Stimulated activated naive CD4-positive, alpha-beta T cell (primary cell): ENCODE measurements at places on chromosomes 1 and 21.

DNA sequence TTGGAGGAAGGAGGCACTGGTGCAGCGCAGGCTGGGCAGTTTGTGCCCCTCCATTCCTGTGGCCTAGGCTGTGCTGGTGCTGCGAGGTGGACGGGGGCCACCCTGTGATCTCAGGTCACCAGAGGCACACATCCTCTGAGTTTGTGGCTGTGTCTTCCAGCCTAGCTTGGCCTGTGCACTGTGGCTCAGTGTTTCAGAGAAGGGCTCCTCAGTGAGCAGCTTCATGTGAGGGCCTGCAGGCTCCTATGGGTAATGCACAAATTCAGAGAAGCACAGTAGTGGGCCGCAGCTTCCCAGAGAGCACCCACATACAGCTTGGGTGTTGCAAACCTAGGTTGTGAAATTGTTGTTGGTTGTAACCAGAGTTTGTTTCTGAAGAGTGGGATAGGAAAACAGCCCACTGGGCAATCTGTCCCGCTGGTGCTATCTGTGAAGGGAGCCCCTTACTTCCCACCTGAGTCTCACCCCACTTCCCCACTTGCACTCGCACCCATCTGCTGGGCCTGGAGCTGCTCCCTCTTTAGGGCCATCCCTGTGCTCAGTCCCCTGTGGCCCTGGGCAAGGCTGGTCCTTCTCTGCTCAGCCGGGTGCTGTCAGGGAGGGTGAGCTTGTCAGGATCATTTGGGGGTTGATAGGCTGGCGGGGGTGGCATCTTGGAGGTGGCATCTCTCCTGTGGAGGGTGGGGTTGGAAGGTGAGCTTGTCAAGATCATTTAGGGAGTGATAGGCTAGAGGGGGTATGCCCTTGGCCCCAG, 30.2 kb downstream of the SNAP47 start:
- no peak for DNase-seq

DNA sequence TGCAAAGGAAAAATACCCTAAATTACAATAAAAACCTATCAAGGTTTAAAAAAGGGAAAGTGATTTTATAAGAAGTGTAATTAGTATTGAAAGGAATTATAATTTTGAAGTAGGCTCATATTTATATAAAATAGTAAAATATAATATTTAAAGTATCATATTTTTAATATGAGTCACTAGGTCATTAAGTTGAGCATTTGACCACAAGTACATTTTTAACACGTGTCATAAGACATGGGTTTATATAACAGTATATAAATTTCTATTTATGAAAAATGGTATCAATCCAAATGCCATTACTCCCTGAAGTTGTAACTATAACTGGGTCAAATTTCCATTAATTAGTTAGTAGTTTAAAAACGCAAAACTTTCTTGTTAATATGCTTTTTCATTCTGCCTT, 365.9 kb downstream of the COL11A1 start:
- no peak for DNase-seq

- no peak for DNase-seq
Observed at GRCh38 chr1:104593413-104594187, 843.9 kb downstream of the AMY1C start.

DNA sequence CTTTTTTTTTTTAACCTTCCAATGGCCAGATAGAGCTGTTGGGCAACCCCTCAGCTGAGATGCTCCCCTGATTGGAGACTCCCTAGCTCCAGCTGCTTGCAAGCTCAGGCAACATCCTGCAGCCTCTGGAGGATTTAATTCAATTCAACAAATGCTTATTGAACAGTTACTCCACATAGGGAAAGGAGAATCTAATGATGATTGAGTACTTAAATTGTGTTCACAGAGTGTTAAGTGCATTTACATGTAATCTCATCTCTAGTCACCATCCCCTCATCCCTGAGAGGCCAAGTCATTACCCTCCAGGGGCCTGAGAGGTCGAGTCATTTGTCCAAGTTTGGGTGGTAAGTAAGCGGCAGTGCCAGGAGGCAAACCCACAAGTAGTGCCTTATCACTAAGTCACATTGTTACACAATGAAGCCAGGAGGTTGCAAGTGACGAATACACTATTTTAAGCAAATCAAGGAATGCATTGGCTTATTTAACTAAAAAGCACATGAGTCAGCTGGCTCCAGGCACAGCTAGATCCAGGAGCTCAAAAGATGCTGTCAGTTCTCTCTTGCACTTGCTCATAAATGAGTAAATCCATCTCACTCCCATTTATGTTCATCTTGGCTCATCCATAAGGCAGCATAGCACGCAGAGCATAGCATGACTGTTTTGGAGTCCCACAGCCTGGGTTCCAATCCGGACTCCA, 64.3 kb downstream of the OPTC start:
- DNase-seq = no peak

- DNase-seq = no peak
Observed at GRCh38 chr1:93905734-93906133, 3.5 kb downstream of the GCLM start.

GRCh38 chr1:227886993-227887696, 60.6 kb downstream of the WNT9A start:
- DNase-seq = no peak

DNA sequence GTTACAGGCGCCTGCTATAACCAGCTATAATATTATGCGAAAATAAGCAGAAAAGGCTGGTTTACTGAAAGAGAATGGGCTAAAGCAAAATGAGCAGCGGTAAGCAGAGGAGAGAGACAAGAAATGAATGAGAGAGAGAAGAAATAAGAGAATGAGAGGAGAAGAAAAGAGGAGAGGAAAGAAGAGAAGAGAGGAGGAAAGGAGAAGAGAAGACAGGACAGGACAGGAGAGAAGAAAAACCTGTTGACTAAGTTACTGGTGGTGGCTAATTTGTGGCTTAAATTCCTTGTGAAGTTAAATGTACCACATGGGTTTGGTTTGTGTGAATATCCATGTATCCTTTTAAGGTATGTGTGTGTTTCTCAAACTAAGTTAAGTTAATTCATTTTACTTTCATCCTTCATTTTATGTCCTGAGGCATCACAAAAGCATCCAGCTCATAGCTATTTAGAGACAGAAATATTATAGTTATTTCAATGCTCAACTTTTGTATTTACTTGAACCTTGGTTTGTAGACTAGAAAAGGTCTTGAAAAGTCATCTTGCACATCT, 3.1 kb upstream of the DDR2 start:
- DNase-seq = no peak

DNA sequence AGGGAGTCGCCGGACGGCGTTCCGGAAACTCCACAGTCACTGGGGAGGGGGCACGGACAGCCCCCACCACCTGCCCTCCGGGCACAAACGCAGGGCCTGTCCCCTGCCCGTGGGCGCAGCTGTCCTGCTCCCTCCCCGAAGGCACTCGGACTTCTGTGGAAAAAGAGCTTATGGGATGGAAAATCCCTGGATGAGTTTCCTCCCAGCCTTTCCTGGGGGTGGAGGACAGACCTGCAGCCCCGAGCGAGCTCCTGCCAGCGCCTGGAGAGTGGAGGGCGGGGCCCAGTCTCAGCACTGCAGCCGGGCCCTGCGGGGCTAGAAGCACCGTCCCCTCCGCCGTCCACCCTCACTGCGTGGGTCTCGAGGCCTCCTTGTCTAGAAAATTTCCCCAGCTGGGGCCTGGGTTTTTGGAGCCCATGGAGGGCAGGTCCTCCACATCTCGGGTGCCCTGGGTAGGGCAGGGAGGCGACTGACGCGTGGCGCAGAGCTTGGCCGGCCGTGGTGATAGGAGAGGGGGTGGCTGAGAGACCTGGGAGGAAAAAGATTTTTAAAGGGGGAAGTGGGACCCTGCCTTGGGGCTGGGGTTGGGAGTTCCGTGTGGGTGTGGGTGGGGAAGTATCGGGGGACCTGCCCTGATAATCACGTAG, 6.4 kb upstream of the COL6A1 start:
- DNase-seq = no peak

DNA sequence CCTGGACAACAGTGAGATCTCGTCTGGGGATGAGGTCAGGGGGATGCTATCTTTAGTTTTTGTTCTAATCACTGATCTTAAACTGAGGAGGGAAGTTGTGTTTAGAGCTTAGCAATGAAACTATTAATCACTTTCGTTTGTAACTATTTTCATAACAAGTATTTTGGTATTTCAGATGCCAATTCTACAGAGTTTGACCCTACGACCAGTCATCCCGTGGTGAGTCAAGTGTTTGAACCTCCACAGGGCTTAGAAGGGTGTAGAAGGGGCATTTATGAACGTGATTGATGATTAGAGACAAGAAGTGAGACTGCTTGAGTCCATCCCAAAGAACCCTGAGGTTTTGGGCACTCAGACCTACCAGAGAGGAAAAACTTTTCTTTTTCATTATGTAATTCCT, 15.6 kb downstream of the SLFNL1 start:
- DNase-seq = no peak

DNA sequence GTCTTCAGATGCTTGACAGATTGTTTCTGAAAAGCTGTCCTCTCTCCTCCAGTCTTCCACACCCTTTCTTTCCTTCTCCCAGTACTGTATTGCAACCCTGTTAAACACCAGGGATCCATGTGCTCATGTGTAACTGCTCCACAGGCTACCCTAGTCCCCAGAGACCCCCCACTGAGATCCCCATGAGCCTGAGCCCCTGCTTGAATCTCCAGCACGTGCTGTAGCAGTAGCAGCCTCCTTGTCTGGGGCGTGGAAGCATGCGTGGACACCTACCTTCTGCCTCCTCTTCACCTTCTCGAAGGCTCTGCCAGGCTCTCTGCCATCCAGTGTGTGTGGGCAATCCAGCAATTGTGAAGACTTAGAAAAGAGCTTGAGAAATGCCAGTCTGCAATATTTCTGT, 25.2 kb downstream of the GPR137B start:
- no peak for DNase-seq

GRCh38 chr1:109024646-109025045, 17.3 kb downstream of the WDR47 start:
- DNase-seq = no peak

DNA sequence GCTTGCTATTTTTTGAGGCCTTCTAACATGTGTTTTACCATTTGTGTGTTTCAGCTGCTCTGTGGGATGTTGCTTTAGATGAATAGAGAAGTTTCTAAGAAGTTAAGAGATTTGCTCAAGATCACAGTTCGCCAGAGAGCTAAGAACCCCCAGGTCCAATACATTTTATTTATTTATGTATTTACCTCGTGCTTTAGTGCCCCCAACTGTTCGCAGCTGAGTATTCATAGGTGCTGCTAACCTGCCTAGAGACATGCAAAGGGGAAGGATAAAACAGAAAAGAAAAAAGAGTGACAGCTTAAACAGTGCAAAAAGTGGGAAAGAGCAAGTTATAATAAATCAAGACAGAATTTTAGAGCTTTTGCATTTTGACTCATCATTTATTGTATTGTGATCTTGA, 31.1 kb downstream of the NFYC start:
- DNase-seq = no peak

- DNase-seq = no peak
Observed at GRCh38 chr21:38809198-38809878, 3.6 kb downstream of the ETS2 start.

DNA sequence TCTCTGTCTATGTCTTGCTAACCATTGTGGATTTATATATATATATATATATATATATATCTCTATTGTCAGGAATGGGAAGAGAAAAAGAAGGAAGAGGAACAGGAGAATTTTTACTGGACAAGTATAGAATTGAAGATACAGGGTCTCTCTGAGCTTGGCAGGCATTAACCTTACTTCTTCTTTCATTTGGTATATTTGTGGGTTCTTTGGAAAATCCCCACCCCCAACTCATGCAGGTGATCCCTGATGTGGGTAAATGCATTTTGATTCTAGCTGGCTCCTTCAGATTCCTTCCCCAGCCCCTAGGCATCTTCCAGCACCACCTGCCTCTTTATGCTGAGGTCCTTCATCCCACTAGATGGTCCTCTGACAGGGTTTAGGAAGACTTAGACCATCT, 78.8 kb upstream of the TRABD2B start:
- no peak for DNase-seq

DNA sequence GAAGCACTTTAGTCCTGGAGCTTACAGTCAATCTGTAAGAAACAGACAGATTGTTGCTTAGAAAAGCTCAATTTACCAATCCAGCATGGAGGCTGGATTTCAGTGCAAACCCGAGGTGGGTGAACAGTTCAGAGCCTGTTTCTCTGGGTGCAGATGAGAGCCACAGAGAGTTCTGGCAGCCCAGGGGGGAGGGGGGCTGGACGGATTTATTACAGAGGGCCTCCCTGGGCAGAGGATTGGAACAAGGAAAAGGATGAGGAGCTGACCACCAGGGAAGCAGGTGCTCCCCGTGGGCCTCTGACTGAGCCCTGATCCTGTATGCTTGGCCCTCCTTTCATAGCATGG, 38.0 kb upstream of the EPS8L3 start:
- DNase-seq = peak; percentile 16

- DNase-seq = no peak
Observed at GRCh38 chr1:218451415-218451814, 106.3 kb downstream of the TGFB2 start.

- no peak for DNase-seq
Observed at GRCh38 chr1:154186852-154187501, 4.9 kb downstream of the TPM3 start.

GRCh38 chr1:38102636-38103035, 56.0 kb upstream of the POU3F1 start:
- DNase-seq = no peak

- no peak for DNase-seq
Observed at GRCh38 chr1:209657140-209657879, 5.1 kb upstream of the LAMB3 start.

DNA sequence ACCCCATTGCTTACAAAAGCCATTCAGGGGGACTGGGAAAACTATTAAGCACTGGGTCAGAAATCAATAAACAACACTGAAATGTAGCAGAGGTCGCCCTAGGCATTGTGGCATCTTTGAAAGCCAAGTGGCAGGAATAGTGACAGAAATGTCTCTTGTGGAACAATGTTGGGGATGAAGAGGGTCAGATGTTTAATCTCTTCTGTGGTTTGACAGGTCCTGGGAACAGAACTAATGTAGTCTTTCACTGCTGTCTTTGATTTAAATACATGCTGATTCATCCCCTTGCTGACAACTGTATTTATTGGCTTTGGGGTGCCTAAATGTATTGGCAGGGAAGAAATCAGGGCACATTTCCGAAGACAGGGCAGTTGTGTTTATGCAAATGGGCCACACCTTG, 194.8 kb downstream of the ATG4C start:
- DNase-seq = no peak

DNA sequence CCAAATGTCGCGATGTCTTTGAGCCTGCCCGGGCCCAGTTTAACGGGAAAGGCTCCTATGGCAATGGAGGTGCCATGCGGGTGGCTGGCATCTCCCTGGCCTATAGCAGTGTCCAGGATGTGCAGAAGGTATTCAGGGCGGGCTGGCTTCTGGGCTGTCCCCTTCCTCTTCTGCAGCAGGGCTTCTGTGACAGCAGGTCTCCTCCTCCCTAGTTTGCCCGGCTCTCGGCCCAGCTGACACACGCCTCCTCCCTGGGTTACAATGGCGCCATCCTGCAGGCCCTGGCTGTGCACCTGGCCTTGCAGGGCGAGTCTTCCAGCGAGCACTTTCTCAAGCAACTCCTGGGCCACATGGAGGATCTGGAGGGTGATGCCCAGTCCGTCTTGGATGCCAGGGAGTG, 3.0 kb downstream of the ADPRS start:
- no peak for DNase-seq

- no peak for DNase-seq
Observed at GRCh38 chr1:166905900-166906299, 29.8 kb upstream of the TADA1 start.
